ENCODE measurements at places on chromosomes 4 and X.

GRCh38 chrX:7771788-7772438 is 71.1 kb upstream of the VCX start:
- DNase-seq, result no peak

DNA sequence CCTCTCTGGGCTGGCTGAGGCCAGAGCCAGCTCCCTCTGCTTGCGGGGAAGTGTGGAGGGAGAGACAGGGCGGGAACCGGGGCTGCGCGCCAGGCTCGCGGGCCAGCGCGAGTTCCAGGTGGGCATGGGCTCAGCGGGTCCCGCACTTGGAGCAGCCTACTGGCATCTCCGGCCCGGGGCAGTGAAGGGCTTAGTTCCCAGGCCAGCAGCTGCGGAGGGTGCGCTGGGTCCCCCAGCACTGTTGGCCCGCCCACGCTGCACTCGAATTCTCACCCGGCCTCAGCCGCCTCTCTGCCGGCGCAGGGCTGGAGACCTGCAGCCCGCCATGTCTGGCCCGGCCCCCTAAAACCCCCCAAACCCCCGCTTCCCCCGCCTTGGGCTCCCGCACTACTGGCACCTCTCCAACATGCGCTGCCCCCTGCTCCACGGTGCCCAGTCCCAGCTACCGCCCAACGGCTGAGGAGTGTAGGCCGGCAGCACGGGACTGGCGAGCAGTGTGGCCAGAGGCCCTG is 33.8 kb upstream of the FAT4 start:
- no peak for DNase-seq

- no peak for DNase-seq
These were observed 781.1 kb downstream of the RAB28 start for GRCh38 chr4:12703036-12703435.

- DNase-seq, result no peak
These were observed at the start of gene UCP1 for GRCh38 chr4:140568507-140569306. UCP1 (minus strand) TSS chr4:140568961; CDS start chr4:140568729, 232 bp downstream.

All from RKO (cell line).